ENCODE measurements at places on chromosomes 7 and 10.
A peak's percentile ranks its signal among the peaks of the same experiment; 100 is the strongest.

GRCh38 chr10:31072451-31072850, 40.8 kb upstream of the ZNF438 start:
- no peak for DNase-seq

GRCh38 chr7:9149499-9150082, 716.2 kb downstream of the NXPH1 start:
- DNase-seq: no peak

DNA sequence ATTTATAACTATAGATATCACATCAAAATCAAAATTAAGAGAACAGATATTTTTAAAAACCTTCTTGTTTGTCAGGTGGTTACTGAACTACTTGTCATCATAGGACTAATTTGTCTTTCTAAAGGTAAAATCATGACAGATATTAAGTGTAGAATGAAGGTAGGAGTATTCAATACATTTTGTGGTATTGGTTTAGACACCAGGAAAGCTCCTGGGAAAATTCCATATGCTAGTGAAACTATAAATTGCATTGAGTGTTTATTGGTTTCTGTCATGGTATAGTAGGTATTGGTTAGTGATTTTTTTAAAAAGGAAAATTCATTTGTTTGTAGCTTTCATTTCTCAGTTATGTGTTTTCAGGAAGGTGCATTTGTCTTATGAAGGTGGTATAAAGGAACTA, 132.7 kb downstream of the KCND2 start:
- no peak for DNase-seq

DNA sequence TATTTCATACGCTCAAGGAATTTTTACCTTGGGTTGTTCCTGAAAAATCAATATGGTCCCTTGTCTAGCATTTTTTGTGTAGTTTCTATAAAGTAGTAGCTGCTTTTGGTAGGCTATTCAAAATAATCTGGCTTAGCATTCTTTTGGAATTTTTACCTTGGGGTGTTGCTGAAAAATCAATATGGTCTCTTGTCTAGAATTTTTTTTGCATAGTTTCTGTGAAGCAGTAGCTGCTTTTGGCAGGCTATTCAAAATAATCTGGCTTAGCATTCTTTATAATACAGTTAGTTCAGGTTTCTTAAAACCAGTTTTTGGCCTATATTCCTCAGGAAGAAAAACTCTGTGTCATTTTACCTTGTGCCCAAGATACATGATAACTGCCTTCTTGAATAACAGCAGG, 301.9 kb downstream of the SUGCT start:
- DNase-seq: no peak

- no peak for DNase-seq
Observed at GRCh38 chr7:129630341-129630740, 18.8 kb downstream of the NRF1 start.

DNA sequence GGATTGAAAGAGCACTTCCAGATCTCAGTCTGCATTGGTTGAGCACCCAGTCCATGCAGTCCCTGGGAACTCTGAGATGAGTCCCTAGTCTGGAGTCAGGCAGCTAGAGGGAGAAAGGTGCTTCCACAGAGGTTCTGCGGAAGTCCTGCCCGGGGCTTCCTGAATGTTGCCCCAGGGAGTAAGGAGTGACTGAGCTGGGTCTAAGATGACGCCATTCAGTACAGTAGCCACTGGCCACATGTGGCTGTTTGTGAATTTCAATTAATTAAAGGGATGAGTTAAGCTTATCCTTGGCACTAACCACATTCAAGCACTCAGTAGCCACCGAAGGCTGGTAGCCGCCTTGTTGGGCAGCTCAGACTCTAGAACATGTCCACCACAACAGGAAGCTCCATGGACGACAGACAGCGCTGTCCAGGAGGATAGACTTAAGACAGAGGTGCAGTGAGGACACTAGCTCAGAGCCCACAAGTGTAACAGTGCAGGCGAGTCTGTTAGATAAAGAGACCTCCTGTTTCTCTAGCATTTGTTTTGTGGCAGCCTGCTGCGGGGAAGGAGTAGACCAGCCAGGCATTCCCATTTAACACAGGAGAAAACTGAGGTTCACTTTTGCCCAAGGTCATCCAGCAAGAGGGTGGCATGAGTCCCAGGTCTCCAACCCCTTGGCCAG, 101.6 kb upstream of the PPIF start:
- no peak for DNase-seq

DNA sequence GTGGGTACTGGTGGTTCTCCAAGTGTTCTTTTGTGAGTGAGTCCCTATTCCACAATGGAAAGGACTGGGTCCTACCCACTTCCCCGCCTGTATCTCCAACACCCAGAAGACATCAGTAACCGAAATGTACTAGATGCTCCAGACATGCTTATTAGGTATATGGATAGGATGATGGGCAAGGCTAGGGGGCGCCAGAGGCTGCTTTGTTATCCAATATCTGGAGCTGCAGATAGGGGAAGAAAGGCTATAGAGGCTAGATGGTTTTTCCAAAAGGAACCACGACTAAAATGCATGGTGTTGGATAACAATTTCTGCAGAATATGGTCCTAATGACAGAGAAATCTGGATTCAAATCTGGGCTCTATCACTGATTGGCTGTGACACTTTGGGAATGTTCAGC, 56.2 kb upstream of the TM9SF3 start:
- no peak for DNase-seq

DNA sequence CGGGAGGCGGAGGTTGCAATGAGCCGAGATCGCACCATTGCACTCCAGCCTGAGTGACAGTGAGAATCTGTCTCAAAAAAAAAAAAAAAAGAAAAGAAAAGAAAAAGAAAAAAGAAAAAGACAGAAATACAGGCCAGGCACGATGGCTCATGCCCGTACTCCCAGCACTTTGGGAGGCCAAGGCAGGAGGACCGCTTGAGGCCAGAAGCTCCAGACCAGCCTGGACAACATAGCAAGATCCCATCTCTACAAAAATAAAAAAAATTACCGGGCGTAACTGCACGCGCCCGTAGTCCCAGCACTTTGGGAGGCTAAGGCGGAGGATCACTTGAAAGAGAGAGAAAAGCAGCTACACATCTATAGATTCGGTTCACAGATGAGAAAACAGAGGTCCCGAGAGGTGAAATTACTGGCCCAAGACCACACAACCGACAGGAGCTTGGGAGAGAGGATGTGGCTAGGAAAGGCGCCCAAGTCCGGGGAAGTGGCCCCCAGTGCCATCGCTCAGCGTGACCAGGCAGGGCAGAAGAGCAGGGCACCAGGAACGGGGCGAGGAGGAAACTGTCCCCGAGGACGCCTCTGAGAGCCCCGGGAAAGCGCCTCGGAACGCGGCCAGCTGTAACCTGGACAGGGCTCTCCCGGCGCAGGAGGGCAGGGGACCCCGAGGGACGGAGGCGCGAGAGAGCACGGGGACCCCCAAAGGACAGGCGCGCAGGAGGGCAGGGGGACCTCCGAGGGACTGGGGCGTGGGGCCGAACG, 612 bp downstream of the SNX8 start:
- no peak for DNase-seq

GRCh38 chr7:18313965-18314364, 181.6 kb upstream of the HDAC9 start:
- DNase-seq: no peak

- DNase-seq: no peak
Observed at GRCh38 chr7:37918526-37918925, 1.9 kb upstream of the SFRP4 start.

- no peak for DNase-seq
Observed at GRCh38 chr7:97011536-97012364, 6.4 kb downstream of the DLX6 start.

GRCh38 chr10:133442967-133443924, 10.5 kb upstream of the SCART1 start:
- no peak for DNase-seq

GRCh38 chr7:907158-907980, 31.0 kb downstream of the GET4 start:
- DNase-seq: no peak

GRCh38 chr10:57694956-57695608, 572.6 kb downstream of the IPMK start:
- DNase-seq: no peak

- no peak for DNase-seq
Observed at GRCh38 chr7:148256433-148256832, 334.1 kb upstream of the C7orf33 start.

GRCh38 chr7:832167-832967, at the start of gene SUN1:
Gene SUN1, plus strand, starts transcription at chr7:832476. Its CDS starts 49 bp downstream, at chr7:832525.
- peak; percentile 44 for DNase-seq

- no peak for DNase-seq
Observed at GRCh38 chr7:94183289-94183749, 179.2 kb upstream of the BET1 start.

- DNase-seq: no peak
Observed at GRCh38 chr10:91200314-91201212, 19.9 kb upstream of the PCGF5 start.

DNA sequence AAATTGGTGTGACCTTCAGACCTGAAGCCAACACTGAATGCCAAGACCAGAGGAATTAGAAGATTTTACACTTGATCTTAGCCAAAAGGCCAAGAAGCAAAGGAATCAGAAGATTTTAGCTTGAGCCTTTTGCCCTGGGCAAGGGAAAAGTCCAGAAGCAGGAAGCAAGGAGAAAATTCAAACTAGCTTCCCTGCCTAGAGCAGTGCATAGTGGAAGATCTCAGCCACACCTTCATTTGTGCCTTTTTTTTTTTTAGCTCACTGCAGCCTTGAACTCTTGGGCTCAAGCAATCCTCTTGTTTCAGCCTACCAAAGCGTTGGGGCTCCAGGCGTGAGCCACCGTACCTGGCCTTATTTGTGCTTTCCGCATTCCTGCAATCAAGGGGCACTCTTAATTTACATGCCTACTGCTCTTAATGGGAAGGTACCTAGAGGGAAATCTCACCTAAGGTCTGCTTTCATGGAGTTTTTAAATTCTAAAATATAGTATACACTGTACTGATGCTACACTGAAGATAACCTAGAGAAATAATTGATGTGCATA, 8.3 kb upstream of the PIP4K2A start:
- DNase-seq: no peak

DNA sequence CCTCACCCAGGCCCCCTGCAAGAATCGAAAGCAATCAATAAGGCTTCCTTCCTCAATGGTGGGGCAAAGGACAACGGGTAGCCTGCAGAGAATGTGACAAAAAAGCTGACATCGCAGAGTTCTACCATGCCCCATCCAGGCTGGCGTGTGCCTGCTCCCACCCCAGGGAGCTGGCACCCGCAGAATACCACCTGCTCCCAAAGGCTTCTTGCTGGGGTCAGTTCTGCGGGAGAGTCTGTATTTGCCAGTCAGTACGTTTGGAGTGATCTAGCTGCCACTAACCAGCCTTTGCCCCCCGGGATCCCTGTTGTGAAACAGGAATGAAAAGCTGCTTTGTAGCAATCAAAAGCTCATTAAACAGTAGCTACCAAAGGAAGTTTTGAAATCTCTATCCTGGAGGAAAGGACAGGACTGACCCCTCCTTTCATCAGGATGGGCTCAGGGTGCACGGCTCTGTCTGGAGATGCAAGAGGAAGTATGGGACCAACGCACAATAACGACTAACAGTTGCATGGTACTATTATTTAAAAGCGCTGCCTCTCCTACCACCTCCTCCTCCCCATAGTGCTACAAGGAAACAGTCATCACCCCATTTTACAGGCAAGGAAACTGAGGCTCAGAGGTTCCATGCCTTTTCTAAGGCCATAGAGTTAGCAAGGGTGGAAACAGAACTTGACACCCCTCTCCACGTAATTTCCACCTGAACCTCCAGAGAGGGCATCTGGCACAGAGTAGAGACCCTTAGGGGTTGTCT, 67.0 kb downstream of the FGFR2 start:
- DNase-seq: no peak

- no peak for DNase-seq
Observed at GRCh38 chr7:85074016-85074415, 112.8 kb downstream of the SEMA3D start.

DNA sequence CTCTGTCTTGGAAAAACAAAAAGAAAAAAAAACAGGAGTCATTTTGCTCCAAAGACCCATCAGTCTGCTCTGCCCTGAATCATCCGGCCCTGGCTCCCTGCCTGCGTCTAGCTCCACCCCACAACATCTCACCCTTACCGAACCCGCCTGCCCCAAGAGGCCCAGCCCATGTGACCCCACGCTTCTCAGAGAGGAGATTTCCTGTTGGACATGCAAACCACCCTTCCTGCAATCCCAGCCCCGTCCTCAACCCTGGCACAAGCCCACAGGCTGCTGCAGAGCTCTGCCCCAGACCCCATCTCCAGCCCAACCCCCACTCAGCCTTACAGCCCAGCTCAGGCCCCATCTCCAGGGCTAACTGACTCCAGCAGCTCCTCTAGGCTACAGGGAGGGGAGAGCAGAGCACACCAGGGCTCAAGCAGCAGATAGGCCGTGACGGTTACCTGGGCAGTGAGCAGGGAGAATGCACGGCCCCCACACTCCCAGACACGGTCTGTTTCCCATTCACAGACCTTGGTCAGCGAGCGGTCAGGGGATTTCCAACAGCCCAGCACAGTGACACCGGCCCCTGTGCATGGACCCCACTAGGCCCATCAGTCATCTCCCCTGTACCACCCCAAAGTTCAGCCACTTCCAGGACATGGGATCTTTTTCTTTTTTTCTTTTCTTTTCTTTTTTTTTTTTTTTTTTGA, 69.9 kb upstream of the GTF2I start:
- no peak for DNase-seq

DNA sequence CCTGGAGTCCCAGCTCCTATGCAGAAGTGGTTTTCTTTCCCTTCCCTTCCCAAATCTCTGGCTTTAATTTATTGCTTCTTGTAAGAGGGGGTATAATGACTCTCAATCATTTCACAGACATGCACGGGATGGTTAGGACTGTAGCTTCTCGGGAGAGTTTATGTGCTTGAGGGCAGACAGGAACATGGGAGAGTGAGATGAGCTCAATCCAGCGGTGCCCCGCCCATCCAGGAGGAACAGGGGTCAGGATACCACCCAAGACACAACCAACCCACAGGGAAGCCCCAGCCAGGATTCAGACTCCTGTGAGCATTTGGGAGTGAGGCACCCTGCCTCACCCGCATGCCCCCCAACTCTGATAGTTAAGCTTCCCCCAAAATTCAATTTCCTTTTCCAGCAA, 33.7 kb upstream of the GATAD1 start:
- DNase-seq: no peak

DNA sequence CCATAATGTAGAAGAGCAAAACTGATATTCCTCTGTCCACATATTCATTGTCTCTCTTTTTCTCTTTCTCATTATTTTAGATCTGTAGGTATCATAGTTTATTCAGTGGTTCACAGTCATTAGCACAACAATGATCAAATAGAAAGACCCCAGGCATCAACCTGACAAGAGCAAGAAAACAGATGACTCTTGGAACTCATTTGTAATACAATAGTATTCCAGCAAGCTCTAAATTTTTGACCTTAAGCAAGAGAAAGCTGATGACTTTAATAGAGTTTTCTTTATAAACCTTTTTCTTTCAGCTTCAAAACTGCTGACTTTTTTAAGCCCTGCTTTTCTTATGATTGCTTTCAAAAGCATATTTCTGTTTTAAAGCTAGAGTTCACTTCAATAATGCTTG, 507.5 kb upstream of the SORCS1 start:
- no peak for DNase-seq

- no peak for DNase-seq
Observed at GRCh38 chr10:108095932-108096925, 931.7 kb upstream of the SORCS1 start.
